Iris pigment epithelial cell (primary cell): ENCODE measurements at places on chromosomes 3 and 15.

GRCh38 chr3:170746175-170746942 lies 123.6 kb downstream of the RPL22L1 start:
- DNase-seq, result no peak

GRCh38 chr15:89827829-89828228 lies 13.2 kb upstream of the ANPEP start:
- no peak for DNase-seq

DNA sequence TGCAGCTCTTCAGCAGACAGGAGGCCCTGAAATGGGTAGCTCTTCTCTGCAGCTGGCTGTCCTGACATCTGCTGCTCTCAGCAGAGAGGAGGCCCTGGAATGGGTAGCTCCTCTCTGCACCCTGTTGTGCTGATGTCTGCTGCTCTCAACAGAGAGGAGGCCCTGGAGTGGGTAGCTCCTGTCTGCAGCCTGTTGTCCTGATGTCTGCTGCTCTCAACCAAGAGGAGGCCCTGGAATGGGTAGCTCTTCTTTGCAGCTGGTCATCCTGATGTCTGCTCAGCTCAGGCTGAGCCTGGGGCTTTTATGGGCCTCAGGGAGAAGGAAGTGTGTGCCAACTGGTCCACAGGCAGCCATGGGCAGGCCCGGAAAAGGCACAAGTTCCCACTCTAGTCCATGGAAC lies 66.6 kb downstream of the PIK3CB start:
- no peak for DNase-seq

GRCh38 chr3:31361371-31362273 lies 171.1 kb upstream of the STT3B start:
- peak; percentile 90 for DNase-seq

DNA sequence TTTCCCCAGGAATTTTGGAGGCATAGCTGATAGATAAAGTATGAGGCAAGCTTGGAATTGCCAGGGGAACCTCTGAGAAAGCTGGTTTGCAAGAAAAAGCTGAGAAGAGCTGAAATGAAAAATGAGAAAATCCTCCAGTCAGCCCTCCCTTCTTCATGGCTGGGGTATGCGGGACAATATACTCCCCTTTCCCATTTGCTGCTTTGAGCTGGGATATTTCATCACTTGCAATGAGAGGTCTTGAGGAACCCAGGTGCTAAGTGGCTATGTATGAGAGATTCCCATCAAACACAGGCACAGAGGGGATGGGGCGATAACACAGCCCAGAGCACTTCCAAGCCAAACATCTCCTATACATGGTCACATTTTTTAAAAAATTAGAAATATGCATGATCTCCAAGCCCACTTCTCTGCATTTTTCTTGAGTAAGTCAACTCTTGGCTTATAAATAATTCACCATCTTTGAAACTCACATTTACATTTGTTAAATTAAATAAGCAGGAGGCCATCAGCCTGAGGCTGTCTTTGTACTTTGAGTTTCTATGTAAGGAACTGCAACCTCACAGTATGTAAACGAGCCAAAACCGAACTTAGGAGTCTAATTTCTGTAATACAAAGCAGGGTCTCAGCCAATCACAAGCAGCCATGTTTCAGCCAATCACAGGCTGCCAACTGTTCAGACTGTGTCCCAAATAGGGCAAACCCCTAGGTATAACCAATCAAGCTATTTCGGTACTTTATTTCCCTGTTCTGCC lies 983.6 kb upstream of the NR2F2 start:
- peak; percentile 3 for DNase-seq

DNA sequence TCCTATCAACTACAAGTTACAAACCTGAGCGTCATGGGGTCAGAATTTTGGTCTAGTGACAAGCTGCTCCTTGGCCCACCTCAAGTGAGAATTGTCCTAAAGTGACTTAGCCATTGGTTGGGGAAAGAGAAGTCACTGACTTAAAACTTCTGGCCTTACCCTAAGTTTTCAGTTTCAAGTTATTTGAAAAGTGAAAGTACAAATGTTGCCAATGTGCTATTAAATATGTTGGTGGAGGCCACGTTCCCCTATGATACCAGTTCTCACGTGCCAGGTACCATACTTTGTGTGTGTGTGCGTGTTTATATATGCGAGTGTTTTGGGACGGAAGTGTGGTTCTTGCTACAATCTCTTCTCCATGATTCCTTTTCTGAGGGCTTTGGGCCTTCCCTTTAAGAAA lies 22.6 kb upstream of the RASGRP1 start:
- DNase-seq, result no peak

GRCh38 chr3:123152687-123153086 lies 49.1 kb upstream of the SEC22A start:
- DNase-seq, result no peak

GRCh38 chr15:38647683-38648082 lies 83.1 kb upstream of the RASGRP1 start:
- DNase-seq, result peak; percentile 29

DNA sequence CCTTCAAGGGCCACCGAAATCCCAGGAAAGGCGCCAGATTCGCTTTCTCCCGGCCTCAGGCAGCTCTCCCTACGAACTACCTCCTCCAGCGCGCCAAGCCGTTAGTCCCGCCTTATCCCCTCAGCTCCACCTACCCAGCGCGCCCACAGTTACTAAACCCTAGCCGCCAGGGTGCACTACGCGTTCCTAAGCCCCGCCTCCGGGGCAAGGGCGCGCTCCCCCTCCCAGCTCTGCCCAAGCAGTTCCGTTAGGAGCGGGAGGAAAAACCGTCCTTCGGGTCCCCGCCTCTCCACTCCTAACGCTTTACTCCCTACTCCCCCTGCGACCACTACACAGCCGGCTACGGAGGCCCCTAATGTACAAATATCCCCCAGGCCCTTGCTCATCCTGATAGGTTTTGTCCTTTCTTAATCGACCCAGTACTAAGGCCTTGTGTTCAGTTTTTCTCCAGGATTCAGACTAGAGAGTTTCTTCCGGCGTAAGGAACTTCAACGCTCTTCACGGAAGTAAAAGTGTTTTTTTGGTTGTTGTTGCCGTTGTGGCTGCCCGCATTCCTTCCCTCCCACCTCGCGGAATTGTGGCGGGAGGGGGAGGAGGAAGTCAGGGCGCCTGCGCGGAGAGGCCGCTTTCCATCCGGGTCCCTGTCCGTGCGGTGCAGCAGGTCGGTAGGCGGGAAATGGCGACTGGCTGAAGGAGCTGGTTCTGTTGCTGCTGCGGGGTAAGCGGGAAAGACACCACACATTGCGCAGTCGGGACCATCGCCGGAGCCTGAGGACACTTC lies at the start of gene CTDSPL2:
TSS of gene CTDSPL2 (plus strand) at position 655 of the 781 bp plus-strand sequence. CDS start 31,386 bp downstream, outside the sequence.
- peak; percentile 98 for DNase-seq

DNA sequence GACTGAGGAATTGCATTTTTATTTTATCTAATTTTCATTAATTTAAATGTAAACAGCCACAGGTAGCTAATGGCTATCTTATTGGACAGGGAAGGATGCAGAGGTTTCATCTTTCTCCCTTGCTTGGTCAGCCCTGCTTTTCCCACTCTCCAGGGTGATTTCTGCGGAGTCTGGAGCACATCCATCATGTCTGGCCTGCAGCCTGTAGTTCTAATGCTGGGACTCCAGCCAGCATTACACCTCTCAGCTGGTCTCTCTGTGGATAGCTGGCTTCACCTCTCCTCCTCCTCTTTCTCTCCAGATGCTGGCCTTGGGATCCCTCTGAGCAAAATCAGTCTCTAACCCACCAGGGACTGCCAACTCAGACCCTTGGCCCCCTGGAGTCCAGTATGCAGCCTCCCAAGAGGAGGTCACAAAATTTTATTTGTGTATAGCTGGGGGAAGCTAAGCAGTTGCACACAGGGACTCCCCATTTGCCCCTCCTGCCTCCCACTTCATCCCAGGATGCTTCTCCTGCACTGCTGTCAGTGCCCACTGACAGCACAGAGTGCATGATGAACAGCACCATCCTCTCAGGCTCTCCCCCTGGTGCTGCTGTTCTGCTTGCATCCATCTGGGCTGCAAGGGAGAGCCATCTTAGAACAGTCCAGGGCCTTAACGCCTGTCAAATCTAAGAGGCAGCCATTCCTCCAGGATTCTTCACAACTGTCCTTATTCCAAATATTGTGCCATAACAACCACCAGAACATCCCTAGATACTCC lies 1.7 kb downstream of the BFSP2 start:
- DNase-seq, result peak; percentile 8

DNA sequence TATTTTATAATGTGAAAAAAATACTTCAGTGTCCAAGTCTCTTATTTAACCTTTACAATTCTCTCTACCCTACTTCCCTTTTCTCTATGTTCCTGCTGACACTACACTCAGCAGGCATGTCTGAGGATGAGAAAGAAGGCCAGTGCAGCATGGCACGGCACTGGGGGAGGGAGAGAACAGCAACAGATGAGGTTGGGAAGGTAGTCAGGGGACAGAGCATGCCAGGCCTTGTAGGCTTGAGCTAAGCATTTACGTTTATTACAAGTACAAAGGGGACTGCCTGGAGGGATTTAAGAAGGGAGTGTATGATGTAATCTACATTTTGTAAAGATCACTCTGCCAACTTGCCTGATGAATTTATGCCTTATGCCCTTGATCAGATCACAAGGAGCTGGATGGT lies 117.3 kb upstream of the WNT5A start:
- no peak for DNase-seq

GRCh38 chr3:72728958-72729467 lies 119.2 kb downstream of the SHQ1 start:
- no peak for DNase-seq

GRCh38 chr3:145013931-145014330 lies 1042.3 kb downstream of the DIPK2A start:
- peak; percentile 54 for DNase-seq

GRCh38 chr3:172189213-172189612 lies 149.8 kb downstream of the FNDC3B start:
- no peak for DNase-seq

DNA sequence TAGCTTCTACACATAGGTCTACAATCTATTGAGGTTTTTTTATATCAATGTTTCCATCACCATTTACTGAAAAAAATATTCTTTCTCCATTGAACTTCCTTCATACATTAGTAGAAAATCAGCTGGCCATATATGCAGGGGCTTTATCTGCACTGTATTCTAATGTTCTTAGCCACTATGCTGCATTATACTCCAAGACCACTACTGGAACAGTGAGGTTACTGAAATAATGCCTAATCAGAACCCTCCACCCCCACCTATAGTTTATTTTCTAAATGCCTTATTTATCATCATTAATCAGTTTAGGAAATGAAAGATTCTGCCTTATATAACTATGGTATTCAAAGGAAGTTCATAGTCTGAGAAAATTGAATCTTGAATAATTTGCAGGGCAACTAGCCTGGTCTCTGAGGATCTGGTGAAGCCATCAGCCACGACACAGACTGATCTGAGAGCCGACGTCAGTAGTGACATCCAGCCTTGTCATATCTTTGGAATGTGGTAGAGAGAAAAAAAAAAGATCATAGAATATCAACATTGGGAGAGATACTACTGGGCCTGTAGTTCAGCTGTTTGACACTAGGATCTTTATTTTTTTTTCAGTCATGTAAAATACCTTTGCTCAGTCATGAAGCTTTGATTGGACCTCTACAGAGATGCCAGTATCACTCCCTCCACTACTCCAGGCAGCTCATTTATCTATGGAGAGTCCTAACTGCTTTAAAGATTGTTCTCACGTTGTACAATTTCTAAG lies 66.6 kb downstream of the P3H2 start:
- DNase-seq, result peak; percentile 85

DNA sequence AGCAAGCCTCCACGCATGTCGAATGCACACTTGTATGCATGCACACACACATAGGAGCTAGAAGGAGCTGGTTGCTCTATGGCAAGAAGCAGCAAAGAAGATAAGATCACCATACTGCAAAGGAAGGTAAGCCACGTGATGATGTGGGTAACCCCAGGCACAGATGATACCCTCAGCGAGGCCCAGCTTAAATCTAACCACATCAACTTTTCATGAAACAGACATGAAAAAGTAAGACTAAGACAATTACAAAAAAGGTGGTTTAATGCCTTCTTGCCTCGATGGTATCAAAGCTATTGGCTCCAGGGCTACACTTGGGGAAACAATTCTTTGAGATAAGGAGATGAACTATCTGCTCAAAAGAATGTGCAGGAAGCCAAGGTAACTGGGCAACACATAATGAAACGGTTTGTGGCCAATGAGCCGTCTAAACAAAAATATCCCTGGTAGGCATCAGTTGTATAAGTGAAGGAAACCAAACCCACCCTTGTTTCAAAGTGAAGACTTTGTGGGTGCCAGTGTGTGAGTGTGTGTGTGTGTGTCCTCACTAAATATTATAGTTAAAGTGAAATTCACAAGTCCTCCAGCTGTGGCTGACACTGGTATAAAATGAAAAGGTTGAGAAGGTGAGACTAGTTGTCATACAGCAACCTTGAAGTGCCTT lies 365.7 kb upstream of the ICE2 start:
- DNase-seq, result no peak

DNA sequence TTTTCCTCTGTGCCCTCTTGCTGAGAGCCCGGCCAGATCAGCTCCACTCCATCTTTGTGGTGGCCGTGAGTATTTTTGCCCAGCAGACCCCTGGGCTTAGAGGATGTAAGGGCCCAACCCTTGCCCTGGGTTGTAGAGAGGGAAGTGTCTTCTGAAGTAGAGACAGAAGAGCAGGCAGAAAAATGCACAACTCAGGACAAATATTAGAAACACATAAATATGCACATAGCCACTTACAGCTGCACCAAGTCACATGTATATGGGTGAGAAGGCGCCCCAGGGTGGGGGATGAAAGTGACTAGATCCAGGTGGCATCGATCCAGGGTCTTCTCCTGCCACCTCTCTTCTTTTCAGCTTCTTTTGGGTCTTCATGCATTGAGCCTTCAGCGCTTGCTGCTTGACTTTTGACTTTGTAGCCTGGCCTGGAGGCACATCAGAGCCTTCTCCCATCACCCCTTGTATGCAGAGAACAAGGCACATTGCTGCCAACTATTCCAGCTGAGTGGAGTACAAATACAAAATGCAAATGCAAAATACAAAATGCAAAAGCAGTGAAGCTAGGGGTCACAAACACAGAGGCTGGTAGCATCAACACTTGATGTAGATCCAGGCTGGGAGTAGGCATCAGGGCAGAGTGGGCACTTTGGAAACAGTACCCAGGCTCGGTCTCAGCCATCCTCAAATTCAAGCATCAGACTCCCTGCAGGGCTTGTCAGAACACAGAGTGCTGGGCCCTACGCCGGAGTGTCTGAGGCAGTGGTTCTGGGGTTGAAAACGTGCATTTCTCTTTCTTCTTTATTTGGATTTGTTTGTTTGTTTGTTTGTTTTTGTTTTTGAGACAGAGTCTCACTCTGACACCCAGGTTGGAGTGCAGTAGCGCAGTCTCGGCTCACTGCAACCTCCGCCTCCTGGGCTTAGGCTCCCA lies 133.0 kb downstream of the ASB7 start:
- no peak for DNase-seq
